WTC11 (cell line): ENCODE measurements at places on chromosomes 2 and 18.

- H3K27me3 ChIP-seq = no peaks in the 10 kb centered on the region
- DNase-seq = no peak
- H3K4me3 ChIP-seq = peak overlapping the region; percentile 85
- H3K36me3 ChIP-seq = no peaks in the 10 kb centered on the region
- H3K4me1 ChIP-seq = peaks cover 23% of the 10 kb centered on the region
These were observed 443 bp downstream of the VAPA start for GRCh38 chr18:9914334-9914583.

DNA sequence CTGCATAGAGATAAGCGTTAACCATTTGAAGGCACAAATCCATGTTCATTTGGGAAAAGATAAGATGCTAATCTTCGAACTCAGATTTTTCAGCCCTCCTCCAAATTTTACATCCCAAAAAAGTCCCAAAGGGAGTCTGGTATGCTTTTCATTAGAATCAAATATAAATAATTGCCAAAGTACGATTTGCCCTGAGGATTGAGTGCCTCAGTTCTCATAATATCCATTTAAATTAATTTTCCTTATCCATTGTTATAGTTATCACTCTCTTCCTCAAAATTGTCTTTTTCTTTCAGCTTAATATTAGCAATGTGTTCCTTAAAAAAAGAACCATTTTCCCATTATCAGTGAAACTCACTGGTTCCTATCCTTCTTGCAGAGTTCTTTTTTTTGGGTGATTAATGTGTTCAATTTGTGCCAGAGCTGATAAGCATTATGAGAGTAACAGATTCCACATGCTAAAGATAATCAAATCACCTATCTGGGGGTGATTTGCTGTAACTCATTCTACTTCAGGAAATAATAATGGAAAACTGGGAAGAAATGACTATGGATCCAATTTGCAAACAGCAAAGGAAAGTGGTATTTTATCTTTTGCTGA is 686 bp downstream of the HNMT start:
- peaks cover 20% of the 10 kb centered on the region for H3K4me1 ChIP-seq
- no peaks in the 10 kb centered on the region for H3K27me3 ChIP-seq
- DNase-seq = no peak
- H3K27ac ChIP-seq = peak overlapping the region; percentile 93; the same call in 1 of the 2 replicates
- H3K36me3 ChIP-seq = no peaks in the 10 kb centered on the region

GRCh38 chr2:238963161-238963970 is 115.5 kb downstream of the TWIST2 start:
- no peak overlapping the region for H3K4me3 ChIP-seq
- no peaks in the 10 kb centered on the region for H3K36me3 ChIP-seq
- no peak for DNase-seq
- no peaks in the 10 kb centered on the region; the same call in 1 of the 2 replicates for H3K27me3 ChIP-seq
- peaks cover 9% of the 10 kb centered on the region for H3K4me1 ChIP-seq
- H3K27ac ChIP-seq = no peak overlapping the region

DNA sequence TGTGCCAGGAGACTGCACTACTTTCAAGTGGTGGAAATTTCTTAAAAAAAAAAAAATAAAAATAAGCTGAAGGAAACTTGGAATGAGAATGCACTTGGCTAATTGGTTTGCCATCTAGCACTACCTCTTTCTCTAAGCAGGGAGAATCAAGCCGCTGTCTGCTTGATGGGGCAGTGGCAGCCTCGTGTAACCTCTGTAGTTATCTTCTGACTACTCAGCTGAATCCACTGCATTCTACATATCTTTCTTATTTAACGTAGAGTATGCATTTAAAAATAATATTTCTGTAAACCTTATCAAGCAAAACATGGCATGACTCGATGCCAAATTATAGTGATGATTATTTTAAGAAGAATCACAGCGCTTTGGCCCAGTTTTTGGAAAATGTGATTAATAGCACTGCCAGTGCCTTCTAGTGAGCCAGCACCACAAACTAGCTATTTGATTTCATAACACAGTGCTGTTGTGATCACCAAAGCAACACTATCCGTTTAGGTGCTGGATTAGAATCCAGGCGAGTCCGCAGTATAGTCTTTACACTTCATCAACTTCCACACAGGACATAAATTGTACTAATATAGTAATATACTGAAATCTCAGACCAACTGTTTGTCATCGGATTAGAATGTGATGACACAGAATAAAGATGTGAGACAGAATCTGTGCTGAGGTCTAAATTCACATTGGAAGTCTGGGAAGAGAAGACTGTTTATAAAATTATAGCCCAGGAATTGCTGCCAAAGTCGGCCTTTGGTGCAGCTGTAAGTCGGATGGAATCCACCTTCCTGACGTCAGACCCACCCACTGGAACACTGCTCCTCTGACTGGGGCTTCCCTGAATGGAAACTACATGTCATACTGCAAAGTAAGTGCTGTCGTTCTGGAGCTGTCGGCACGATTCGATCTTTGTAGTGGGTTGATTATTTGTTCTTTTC is 136.5 kb upstream of the ETAA1 start:
- no peaks in the 10 kb centered on the region for H3K27me3 ChIP-seq
- H3K4me3 ChIP-seq = no peak overlapping the region
- H3K4me1 ChIP-seq = no peaks in the 10 kb centered on the region
- no peak for DNase-seq

DNA sequence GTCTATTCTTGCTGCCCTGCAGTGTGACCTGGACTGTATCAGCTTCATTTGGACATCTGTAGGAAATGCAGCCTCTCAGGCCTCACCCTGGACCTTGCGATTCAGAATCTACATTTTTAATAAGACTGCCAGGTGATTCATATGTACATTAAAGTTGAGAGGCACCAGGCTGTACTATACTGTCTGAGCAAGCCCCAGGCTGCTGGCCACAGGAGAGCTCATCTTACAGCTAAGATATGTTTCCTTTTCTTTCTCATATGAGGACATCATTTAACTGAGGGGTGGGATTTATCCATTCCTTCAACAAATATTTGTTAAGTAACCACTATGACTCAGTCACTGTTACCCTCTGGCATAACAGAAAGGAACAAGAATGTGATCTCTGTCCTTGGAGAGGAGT is 78.2 kb upstream of the GCFC2 start:
- no peaks in the 10 kb centered on the region for H3K36me3 ChIP-seq
- H3K4me1 ChIP-seq = peaks cover 12% of the 10 kb centered on the region
- no peak overlapping the region for H3K4me3 ChIP-seq
- no peak overlapping the region for H3K27ac ChIP-seq

DNA sequence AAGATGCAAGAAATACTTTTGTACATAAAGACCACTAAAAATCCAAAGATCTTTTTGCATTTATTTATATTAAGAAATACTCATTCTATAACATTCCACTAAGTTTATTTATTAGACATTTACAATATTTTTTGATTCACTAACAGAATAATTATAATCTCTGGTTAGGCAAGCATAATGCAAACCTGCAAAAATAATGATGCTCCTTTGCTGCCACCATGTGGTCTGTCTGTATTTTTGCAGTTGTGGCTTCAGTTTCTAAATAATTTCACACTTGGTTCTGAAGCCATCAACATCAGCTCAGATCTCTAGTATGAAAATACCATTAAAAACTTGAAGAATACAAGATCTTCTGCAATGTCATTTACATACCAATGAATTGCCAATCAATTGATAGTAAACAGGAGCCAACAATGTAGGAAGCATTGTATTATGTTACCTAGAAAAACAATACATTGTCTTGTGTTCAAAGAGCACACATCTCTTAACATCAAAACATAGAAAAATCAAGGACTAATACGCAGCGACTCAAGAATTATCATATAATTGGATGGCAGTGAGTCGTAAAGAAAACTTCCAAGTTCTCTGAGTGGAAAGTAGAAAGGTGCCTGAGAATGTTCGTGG is 28.8 kb upstream of the WDR75 start:
- no peaks in the 10 kb centered on the region for H3K36me3 ChIP-seq
- peak; percentile 19 for DNase-seq
- H3K27me3 ChIP-seq = no peaks in the 10 kb centered on the region

DNA sequence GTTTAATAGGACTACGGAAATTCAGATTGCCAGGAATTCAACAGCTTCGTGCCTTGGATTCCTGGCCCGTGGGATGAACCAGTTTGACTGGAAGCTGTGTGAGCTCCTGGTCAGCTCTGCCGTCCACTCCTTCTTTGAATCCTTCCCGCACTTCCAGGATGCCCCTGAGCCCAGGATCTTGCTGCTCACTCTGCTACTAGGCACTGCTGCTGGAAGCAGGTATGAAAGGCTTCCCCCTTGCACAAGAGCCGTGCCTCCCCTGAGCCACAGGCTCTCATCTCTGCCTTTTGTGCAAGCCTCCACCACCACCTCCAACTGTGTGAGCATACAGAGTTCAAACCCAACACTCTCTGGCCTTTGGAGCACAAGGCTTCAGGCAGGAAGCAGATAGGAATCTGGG is 34.9 kb downstream of the EN1 start:
- H3K27ac ChIP-seq = no peak overlapping the region
- peaks cover 53% of the 10 kb centered on the region for H3K4me1 ChIP-seq
- peaks cover 14% of the 10 kb centered on the region for H3K27me3 ChIP-seq

GRCh38 chr2:105521176-105521575 is 122.3 kb upstream of the FHL2 start:
- H3K4me1 ChIP-seq = no peaks in the 10 kb centered on the region
- no peak for DNase-seq
- H3K36me3 ChIP-seq = no peaks in the 10 kb centered on the region
- H3K27ac ChIP-seq = no peak overlapping the region
- H3K4me3 ChIP-seq = no peak overlapping the region

DNA sequence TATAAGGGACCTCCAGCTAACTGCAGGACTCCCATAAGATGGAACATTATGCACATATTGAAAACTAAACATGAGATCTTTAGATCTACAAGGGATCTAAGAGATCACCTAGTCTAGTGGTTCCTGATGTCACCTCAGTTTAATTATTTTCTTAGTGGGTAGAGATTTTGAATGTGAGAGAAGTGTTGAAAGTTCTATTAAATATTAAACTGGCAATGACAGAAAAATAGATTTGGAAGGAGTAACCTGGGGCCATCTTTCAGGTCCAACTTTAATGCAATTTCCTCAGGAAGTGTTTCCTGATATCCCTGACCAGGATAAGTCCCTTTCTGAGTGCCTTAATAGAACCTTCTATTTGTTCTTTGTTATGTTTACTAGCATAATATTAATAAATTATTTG is 29.1 kb upstream of the CPS1 start:
- H3K36me3 ChIP-seq = no peaks in the 10 kb centered on the region
- no peak for DNase-seq
- peaks cover 32% of the 10 kb centered on the region for H3K4me1 ChIP-seq

- H3K27ac ChIP-seq = no peak overlapping the region
- no peaks in the 10 kb centered on the region for H3K36me3 ChIP-seq
- peaks cover 65% of the 10 kb centered on the region for H3K4me1 ChIP-seq
- no peak for DNase-seq
- peaks cover 15% of the 10 kb centered on the region for H3K27me3 ChIP-seq
These were observed 129.7 kb upstream of the MYCN start for GRCh38 chr2:15810477-15811150.

- no peak overlapping the region for H3K27ac ChIP-seq
- no peak overlapping the region for H3K4me3 ChIP-seq
- H3K4me1 ChIP-seq = peaks cover 9% of the 10 kb centered on the region
These were observed 74.2 kb upstream of the GALNT3 start for GRCh38 chr2:165868211-165868610.

DNA sequence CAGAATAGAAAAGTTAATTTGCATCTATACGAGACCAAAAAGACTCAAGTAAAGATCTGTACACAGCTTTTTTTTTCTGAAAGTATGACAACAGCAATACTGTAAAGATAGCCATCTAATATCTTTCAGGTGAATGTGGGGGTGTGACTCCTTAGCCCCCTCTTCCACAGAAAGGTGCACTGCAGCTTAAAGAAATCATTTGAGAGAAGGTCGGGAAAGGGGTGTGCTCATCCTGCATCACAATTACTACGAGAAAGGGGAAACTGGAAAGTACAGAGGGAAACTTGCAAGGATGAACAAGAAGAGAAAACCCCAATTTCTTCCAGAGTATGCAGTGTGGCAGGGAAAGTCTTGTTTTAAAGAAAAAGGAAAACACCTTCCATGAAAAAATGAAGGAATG is 255.6 kb downstream of the CCDC178 start:
- H3K36me3 ChIP-seq = no peaks in the 10 kb centered on the region
- H3K4me1 ChIP-seq = 0 out of 2 replicates have a peak, but pooled peaks cover 4% of the 10 kb centered on the region
- no peaks in the 10 kb centered on the region for H3K27me3 ChIP-seq
- no peak overlapping the region for H3K27ac ChIP-seq

GRCh38 chr2:84958135-84959059 is 12.6 kb upstream of the KCMF1 start:
- no peaks in the 10 kb centered on the region for H3K27me3 ChIP-seq
- peak; percentile 86 for DNase-seq
- peak overlapping the region; percentile 100 for H3K27ac ChIP-seq

- no peak overlapping the region for H3K27ac ChIP-seq
- H3K36me3 ChIP-seq = no peaks in the 10 kb centered on the region
- no peak for DNase-seq
- no peaks in the 10 kb centered on the region for H3K27me3 ChIP-seq
These were observed 236.6 kb downstream of the PTH2R start for GRCh38 chr2:208643145-208643544.

DNA sequence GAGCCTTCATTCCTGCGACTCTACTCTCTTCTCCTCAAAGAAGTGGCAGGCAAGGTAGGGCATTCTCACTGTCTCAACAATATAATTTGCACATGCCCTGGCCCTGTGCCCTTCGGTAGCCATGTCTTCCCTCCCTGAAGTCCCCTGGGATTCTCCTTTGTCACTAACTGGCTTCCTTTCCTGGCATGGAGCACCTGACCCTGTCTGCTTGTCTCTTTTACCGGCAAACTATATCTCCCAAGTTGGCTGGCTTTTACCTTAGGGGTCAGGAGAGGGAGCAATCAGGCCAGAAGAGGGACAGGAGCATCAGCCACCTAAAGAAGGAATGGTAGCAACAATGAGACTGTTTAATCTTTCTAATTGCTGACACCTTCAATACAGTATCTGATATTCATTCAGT is 51.9 kb upstream of the RMDN2 start:
- DNase-seq = no peak
- no peaks in the 10 kb centered on the region for H3K36me3 ChIP-seq
- H3K4me3 ChIP-seq = no peak overlapping the region
- H3K27me3 ChIP-seq = peaks cover 8% of the 10 kb centered on the region; the same call in 1 of the 2 replicates

DNA sequence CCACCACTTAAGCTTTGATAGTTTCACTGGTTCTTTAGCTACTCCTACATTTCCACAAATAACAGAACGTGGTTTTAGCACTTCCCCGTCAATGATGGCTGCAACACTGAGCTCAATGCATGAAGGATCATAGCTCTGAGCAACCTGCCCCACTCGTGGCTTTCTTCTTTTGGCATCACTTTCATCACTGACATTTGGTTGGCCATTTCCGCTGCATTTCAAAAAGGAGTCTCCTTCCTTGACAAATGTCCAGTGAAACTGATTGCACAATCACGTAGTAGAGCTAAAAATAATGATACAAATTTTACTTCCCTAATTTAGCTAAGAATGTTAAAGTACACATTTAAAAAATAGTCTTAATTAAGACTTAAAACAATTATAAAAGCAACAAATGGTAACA is 205.2 kb upstream of the HDAC4 start:
- H3K4me3 ChIP-seq = no peak overlapping the region
- no peak overlapping the region for H3K27ac ChIP-seq
- peaks cover 16% of the 10 kb centered on the region for H3K4me1 ChIP-seq
- DNase-seq = no peak
- H3K27me3 ChIP-seq = no peaks in the 10 kb centered on the region; the same call in 1 of the 2 replicates
- H3K36me3 ChIP-seq = no peaks in the 10 kb centered on the region

GRCh38 chr2:10385933-10386773 is 62.0 kb downstream of the ODC1 start:
- H3K4me1 ChIP-seq = peaks cover 39% of the 10 kb centered on the region
- no peak overlapping the region for H3K4me3 ChIP-seq
- H3K27me3 ChIP-seq = no peaks in the 10 kb centered on the region
- no peaks in the 10 kb centered on the region for H3K36me3 ChIP-seq
- no peak overlapping the region for H3K27ac ChIP-seq

GRCh38 chr2:170598067-170598395 is 117.1 kb upstream of the SP5 start:
- H3K4me3 ChIP-seq = no peak overlapping the region
- H3K4me1 ChIP-seq = peaks cover 2% of the 10 kb centered on the region; the same call in 1 of the 2 replicates
- no peaks in the 10 kb centered on the region for H3K36me3 ChIP-seq
- DNase-seq = no peak
- no peak overlapping the region for H3K27ac ChIP-seq
